Amniotic stem cell (primary cell): ENCODE measurements at places on chromosomes 7 and 10.

DNA sequence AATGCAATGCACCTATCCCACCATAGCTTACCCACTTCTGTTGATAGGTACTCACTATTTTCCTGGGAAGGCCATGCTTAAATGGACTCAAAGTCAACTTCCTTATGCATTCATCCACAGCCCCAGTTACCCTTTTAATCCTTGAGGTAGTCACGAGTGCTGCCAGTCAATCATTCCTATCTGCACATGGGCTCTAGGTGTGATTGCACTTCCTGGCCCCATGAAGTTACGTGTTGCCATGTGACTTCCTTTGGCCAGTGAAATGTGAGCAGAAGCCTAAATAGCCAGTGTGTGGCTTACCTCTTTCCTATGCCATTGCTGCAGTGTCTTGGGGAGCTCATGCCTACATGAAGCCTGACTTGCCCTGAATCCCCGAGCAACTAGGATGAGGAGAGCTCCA, 23.5 kb upstream of the EIF5AL1 start:
- DNase-seq = no peak

- DNase-seq = no peak
These were observed 205.2 kb downstream of the STK31 start for GRCh38 chr7:23915236-23915635.

- no peak for DNase-seq
These were observed 38.3 kb downstream of the TOMM7 start for GRCh38 chr7:22784346-22784745.

DNA sequence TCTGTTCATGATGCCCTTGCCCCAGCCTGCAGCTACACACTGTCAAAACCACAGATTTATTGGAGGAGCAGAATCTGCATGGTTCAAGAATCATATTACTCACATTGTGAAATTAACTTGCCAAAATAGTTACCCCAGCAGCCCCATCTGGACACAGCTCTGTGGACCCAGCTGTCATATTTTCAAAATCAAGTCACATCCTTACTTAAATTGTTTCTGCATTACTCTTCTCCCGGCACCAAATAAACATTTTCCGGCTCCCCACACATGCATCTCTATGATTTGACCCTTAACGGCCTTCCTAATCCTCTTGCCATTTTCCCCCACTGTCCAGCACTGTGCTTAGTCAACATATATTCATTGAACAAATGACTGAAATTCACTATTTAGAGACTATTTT, 43.8 kb upstream of the GPR26 start:
- DNase-seq = peak; percentile 36
